ENCODE measurements at places on chromosomes 3 and 15.

- peak; percentile 78 for DNase-seq
These were observed at the start of gene ABHD6 for GRCh38 chr3:58237238-58237940. TSS of gene ABHD6 (plus strand) at chr3:58237792. CDS start at chr3:58256587, 18,795 bp downstream.

GRCh38 chr3:100114413-100115030, at the start of gene FILIP1L:
TSS of gene FILIP1L (minus strand) at chr3:100114501.
- DNase-seq: no peak

DNA sequence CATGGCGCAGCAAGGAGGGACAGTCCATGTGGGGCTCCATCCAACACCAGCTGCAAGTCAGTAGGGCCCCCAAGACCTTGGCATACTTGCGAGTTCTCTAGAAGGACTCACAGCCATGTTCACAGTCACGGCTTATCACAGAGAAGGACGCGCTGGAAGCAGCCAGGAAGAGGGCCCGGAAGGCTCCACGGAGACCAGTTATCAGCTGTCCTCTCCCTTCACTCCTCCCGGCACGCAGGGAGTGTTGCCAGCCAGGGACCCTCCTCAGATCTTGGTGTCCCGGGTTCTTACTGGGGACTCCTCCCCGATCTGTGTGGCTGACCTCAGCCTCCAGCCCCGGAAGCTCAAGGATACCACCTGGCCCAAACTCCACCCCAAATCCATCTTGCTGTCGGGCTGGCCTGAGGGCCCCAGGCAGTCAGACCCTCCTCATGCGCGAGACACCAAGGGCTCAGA, 68.0 kb downstream of the SLTM start:
- DNase-seq: no peak

DNA sequence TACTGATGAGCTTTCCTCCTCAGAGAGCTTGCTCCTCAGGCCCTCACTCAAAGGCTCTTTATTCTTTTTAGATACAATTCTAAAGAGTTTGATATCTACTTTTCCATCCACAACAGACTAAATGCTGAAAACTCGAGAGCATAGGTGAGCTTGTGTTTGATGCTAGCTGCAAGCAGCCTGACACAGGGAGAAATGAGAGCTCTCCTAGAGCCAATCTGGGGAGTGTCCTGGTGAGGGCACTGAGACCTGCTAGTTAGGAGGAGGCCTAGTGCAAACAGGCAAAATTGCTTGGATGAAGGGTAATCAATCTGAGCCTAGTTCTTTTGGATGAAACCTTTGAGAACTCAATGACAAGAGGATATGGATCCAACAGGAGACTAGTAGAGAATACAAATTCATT, 300.8 kb downstream of the ZBTB20 start:
- no peak for DNase-seq

- DNase-seq: peak; percentile 84
These were observed 878 bp downstream of the DYNC1LI1 start for GRCh38 chr3:32569540-32570420.

GRCh38 chr3:66666362-66666761, 165.5 kb upstream of the LRIG1 start:
- DNase-seq: no peak

DNA sequence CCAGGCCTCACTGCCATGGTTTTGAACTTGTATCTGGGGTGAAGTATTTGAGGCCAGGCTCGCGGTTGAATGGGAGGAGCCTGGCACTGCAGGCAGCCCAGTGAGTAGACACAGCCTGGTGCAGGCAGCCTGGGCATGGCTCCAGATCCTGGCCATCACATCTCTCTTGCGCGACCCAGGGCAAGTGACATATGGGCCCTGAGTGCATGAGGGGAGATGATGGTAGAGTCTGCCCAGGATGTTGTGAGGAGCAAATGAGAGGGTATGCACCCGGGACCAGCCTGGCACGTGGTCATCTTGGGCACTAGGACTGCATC, 103.5 kb downstream of the TBC1D2B start:
- no peak for DNase-seq

DNA sequence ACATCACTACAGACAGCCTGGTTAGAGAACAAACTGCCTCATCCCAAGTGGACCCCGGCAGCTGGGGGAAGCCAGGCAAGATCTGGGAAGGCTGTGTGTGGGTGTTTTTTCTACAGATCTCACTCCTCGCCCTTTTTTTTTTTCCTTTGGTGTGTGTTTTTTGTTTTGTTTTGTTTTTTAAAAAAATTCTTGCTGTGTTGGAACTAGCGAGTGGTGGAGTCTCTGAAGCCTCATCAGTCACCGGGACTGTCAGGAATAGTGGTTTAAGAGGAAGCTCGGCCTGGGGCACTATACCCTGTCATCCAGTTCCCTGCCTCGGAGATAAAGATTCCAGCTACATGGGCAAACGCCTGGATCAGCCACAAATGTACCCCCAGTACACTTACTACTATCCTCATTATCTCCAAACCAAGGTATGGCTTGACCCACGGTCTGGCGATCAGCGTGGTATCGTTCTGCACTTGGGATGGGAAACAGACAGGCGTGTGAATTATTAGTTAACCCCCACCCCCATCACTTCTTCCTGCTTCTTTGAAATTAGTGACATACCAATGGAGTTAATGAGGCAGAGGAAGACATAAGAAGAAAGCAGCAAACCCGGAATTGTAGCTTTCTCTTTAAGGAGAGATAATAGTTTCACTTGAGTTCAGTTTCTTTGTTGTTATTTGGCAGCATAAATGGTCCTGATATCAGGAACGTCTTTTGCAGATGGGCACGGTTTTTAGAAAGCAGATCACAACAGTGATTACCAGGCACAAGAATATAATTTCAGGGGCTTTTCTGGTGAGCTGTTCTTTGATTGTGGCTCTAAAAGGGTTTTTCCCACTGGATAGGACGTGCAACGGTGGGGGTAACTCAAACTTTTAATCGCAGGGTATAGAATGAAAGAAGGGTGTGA, 722 bp downstream of the RBMS3 start:
- no peak for DNase-seq

DNA sequence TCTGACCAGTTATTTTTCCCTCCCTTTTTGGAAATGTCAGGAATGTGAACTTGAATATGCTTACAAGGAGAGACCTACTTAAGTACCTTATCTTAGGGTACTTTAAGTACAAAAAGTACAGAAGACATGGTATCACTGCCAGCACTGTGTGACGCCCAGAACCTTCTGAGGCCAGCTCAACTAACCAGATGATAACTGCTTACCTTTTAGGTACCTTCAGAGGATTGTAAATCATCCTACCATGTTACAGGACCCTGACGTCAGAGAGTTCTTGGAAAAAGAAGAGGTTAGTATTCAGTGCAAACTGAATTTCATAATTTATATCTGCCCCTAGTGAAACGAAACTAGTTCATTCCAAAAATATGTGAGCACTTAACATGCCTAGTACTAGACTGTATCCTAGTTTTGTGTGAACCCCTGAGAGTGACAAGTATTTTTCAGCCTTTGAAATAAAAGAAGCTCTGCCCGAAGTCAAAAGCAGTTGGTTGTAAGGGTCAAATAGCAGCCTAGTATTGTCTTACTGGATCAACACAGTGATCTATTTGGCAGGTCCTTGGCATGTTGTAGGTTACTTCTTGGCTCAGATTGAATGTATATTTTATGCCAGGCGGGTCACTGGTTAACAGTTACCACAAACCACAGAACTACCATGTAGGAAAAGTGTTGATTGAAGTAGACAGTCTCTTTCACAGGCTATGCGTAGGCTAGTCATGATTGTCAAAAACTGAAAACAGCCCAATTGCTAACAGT, 23.8 kb upstream of the SNX22 start:
- no peak for DNase-seq

DNA sequence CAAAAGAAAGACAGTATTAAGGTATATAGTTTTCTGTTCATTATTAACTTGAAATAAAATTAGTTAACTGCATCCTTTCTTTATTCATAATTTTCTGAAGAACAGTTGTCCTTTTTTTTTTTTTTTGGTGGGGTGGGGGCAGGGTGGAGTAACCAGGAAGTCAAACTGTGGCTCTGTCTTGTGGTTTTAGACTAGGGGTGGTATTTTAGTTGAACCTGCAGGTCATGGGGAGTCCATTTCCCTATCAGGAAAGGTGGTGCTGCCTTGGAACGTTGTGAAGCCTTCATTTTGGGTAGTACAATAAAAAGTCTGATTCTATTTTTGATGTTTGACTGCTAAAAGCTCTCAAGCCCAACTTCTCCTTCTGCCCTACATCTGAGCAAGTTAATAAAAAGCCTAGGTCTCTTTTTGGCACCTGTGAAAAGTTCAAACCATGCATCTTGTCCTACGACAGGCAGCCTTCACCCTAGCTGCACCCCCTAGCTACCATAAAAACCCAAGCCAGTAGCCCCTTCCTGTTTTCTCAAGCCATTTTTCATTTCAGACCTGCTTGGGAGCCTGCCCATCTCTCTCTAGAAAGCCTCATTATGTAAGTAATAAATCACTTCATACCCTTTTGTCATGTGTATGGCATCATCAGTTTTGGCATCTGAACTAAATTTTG, 31.2 kb upstream of the RIOX2 start:
- DNase-seq: no peak

GRCh38 chr3:41955192-41955591, 6.7 kb downstream of the ULK4 start:
- no peak for DNase-seq

- no peak for DNase-seq
These were observed 55.0 kb upstream of the HRH1 start for GRCh38 chr3:11099306-11099705.

- DNase-seq: no peak
These were observed 20.2 kb upstream of the BTLA start for GRCh38 chr3:112519424-112520001.

DNA sequence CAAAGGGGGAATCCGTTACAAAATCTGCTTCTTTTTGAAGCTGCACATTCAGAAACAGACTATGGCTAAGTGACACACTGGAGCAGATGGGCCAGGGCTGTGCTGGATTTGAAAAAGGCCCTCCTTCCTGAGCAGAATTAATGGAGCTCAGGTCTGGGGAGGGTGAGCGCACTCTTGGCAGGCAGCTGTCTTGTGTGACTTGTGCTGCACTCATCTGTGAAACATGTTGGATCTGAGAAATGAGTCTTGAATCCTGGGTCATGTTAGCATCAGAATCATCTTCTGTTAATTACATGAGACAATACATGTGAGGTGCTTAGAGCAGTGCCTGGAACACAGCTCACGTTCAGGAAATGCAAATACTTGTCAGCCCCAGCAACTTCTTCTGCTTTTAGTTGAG, 219.6 kb downstream of the THSD4 start:
- no peak for DNase-seq

DNA sequence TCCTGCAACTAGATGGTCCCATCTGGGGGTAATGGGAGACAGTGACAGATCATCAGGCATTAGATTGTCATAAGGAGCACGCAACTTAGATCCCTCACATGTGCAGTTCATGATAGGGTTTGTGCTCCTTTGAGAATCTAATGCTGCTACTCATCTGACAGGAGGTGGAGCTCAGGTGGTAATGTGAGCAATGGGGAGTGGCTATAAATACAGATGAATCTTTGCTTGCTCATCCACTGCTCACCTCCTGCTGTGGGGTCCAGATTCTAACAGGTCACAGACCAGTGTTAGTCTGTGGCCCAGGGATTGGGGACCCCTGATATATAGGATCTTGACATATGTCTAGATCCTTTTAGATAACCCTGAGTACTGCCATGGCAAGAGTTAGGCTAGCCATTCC, 52.7 kb downstream of the RASGRF1 start:
- DNase-seq: no peak

- DNase-seq: no peak
These were observed 68.5 kb downstream of the TRANK1 start for GRCh38 chr3:36876181-36876936.

GRCh38 chr3:156577736-156578135, 22.8 kb upstream of the SSR3 start:
- no peak for DNase-seq

GRCh38 chr3:10667269-10667668, 148.8 kb upstream of the SLC6A11 start:
- no peak for DNase-seq

GRCh38 chr3:46335541-46335940, 18.4 kb upstream of the CCR2 start:
- no peak for DNase-seq

DNA sequence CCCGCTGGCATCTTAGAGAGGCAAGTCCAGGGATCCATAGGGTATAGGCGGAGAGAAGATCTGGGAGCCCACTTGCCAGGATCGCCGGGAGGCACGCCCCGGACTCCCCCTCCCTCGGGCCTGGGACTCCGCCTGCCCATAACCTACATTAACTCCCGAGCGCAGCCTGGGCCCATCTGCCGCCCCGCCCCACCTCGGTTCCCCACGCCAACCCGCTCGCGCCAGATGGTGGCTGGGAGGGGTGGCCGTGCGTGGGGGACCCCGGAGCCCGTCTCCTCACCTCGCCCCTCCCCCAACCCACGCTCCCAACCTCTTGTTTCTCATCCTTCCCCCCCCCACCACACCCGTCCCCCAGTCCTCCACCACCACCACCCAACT, 1.7 kb upstream of the DLL4 start:
- DNase-seq: no peak

GRCh38 chr15:92069308-92070250, 216.1 kb downstream of the SLCO3A1 start:
- DNase-seq: peak; percentile 58

DNA sequence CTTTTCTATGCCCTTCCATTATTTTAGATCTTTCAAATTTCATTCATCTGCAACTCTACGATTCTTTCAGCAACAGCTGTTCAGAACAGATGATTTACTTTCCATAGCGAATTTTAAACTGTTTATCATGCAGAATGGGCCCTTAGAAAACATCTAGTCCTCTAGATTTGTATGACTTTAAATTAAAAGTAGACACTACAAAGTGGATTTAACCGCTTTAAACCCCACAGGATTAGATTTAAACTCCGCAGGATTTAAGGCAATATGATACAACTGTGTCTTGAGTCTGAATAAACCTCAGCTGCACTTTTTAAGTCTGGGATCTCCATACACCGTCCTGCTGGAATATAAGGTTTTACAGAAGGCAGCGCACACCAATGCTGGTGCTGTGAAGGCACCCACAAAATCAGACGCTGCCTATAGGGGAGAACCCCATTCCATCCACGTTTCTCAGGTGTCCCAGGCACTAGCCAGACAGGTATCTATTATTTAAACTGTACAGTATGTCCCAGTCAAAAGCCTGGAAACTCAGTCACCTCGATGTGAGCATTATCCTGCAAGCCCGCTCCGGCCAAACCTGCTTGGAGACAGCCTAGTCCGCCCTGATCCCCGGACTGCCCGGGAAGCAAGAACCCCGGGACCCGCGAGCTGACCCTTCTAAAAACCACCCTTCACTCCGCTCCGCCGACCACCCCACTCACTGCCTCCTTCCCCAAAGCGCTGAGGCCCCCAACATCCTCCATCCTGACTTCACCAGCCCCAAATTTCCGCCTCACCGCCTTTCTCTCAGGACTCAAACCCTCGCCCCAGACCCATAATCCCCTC, 768 bp downstream of the ANO10 start:
- peak; percentile 28 for DNase-seq

DNA sequence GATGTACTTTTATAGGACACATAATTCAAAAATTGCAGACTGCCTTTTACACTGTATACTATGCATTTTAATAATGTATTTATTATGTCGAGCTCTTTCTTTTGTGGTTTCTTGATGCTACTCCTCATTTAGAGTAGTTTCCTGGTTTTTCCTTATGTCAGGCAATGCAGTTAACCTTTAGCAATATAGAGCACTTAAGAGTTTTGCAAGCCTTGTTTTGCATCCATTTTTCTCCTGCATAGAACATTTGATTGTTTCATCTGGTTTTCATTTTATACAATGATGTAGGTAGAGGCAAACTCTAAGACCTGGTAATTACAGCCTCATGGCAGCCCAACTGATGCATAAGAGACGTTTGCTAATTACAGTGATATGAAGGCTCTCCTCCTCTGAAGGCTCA, 86.3 kb downstream of the PDZRN3 start:
- DNase-seq: no peak

- DNase-seq: no peak
These were observed 425.9 kb upstream of the TGFBR2 start for GRCh38 chr3:30180310-30181177.

GRCh38 chr15:31325595-31326155, 960 bp upstream of the KLF13 start:
- DNase-seq: peak; percentile 92

All from Peyer's patch (tissue), 4 donors.